ENCODE measurements at places on chromosomes 4 and X. TPM values are rescaled to one million over a fixed set of nuclear protein-coding genes. Genes with fewer than 3 reads are reported as not detected.

The PLK4 gene
- total RNA-seq, result 81.7 TPM

DNA sequence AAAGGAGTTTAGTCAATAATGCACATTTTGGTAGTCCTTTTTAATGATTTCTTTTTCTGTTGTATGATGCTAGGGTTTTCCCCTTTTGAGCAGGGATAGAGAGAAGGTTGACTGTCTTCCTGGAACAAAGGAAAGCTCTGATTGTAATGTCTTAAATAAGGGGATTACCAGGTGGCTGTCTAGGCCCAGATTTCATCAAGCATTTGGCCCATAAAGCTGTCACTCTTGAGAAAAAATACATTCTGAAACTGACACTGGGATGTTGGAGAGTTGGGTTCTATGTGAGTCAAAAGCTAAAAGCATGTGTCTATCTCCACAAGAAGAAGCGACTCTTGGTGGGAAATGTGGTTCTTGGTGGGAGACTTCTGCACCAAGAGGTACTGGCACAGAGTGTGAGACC lies 26.4 kb downstream of the KIAA1210 start:
- no peak for DNase-seq

- no peak for DNase-seq
These were observed 762.0 kb downstream of the GRID2 start for GRCh38 chr4:93065790-93066189.

DNA sequence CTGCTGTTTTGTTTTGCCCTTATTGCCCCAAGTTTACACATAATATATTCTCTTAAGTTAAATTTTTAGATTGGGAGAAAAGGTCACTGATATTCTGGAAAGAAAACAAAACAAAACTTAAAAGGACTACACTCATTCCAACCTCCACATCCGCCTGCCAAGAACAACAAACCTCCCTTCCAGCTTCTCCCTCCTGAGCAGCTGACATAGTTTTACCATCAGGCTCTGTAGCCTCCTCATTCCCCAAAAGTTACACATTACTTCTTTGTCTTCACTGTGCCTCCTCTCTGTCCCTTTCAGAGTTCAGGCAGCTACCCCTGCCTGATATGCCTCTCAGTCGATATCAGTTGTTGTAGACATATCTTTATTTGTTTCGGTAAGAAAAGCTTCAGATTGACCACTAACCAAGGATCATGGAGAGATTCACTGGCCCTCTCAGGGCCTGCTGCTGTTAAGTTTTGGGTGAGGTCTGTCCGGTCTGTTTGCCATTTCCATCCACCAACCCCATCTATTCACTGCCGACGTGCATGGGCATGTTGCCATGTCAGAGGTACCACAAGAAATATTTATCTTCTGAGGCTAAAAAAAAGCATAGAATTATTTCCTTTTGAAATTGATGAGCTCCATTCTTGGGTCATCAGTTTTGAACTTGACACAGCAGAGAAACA lies 164.1 kb downstream of the GASK1B start:
- DNase-seq, result no peak

DNA sequence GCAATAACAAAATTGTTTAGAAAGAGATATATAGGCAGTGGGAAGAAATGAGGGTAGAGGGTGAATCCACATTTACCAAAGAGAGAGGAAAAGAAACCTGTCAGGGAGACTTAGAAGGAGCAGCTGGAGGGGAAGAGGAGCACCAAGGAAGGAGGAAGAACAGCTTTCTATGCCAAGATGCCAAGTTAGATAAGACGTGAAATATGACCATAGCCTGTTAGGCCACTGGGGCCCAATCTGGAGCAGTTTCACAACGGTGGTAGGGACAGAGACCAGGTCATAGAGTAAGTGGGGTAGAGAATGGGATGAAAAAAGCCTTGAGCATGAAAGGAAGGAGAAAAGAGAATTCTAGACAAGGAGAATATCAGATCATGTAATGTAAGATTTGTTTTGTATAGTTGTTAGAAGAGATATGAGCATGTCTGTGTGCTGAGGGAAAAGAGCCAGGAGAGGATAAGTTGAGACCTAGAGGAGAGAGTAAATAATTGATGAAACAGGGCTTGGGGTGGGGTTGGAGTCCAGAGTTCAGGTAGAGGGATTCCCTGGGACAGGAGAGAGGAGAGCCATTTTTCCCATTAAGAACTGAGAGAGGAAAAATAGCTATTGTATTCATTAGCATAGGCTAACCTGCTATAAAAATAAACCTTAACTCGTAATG lies 4.4 kb upstream of the SOWAHB start:
- DNase-seq, result no peak

- no peak for DNase-seq
These were observed 83.1 kb downstream of the FAM53A start for GRCh38 chr4:1600811-1601532.

The CLDN2 gene
- 0.11 TPM for total RNA-seq

The GPR50 gene
- total RNA-seq, result not detected

DNA sequence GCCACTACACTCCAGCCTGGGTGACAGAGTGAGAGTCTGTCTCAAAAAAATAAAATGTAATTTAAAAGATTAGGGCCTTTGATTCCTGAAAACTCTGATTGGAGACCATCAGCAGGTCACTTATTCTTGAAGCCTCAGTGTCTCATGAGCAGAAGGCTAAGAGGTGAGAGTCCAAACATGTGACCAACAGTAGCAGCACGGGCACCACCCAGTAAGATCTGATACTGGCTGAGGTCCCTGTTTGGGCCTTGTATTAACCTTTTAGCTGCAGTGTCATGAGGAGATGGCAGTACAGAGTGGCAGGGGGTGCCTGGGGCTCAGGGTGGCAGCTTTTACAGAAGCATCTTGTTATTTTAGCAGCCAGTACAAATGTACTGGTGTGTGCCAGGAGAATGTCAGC lies 89.3 kb downstream of the FHDC1 start:
- DNase-seq, result no peak

DNA sequence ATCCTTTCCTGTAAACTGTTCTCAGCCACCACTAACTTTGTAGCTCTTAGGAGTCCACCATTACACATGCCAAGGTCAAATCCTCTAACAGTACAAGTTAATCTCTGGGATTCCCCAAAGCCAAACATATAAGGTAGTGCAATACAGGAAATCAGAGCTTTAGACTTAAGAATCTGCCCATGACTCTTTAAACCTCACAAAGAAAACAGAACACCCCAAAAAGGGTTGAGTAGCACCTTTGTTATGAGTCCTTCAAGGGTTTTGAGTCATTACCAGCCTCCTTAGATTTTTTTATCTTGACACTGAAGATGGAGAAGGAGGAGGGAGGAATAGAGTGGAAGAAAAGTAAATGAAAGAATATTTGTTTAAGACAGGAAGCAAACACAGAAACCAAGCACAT lies 243.9 kb upstream of the SPANXN1 start:
- no peak for DNase-seq

The GPR143 gene
- not detected for total RNA-seq

The CWH43 gene
- not detected for total RNA-seq

The NSG1 gene
- not detected for total RNA-seq

- DNase-seq, result no peak
These were observed 49.6 kb downstream of the ABLIM2 start for GRCh38 chr4:8108991-8109390.

GRCh38 chrX:24479924-24480323 lies 14.8 kb downstream of the PDK3 start:
- peak; percentile 1 for DNase-seq

DNA sequence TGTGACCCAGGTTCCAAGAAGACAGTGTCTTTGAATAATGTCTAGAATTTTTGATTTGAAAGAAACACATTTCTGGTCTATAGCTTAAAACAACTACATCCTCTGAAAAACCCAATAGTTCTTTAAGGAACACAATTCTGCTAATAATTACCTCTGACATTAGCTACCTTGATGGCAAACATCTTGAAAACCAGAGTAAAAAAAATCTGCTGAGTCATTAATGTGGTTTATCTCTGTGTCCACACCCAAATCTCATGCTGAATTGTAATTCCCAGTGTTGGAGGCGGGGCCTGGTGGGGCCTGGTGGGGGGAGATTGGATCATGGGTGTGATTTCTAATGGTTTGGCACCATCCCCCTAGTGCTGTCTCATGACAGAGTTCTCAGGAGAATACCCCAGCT lies 1233.8 kb downstream of the NLGN4X start:
- no peak for DNase-seq

GRCh38 chr4:106454021-106454420 lies 85.4 kb upstream of the GIMD1 start:
- no peak for DNase-seq

DNA sequence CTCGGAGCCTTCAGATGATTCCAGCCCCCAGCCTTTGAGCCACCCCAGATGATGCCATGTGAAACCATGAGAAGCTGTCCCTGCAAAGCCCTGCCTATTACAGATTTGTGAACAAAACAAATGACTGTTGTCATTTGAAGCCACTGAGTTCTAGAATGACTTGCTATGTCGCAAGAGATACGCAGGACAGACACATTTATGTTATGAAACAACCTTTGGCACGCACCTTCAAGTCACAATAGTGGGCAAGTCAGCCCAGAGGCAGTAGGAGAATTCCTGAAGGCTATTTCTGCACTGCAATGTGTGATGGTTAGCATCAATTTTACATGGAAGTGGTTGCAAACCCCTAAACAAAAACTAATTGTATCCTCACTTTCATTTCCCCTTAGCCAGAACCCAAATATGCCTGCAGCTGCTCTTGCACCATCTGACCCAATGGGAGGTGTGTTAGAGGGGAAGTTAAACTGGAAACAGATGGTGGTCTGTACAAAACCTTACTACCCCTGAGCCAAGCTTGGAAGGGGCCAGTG lies 174.4 kb upstream of the ATP6AP2 start:
- no peak for DNase-seq

- DNase-seq, result no peak
These were observed 32.4 kb downstream of the SPANXN4 start for GRCh38 chrX:143058120-143058519.

- DNase-seq, result no peak
These were observed 30.8 kb upstream of the MXD4 start for GRCh38 chr4:2292646-2293108.

The SHROOM4 gene
- 6.6 TPM for total RNA-seq

DNA sequence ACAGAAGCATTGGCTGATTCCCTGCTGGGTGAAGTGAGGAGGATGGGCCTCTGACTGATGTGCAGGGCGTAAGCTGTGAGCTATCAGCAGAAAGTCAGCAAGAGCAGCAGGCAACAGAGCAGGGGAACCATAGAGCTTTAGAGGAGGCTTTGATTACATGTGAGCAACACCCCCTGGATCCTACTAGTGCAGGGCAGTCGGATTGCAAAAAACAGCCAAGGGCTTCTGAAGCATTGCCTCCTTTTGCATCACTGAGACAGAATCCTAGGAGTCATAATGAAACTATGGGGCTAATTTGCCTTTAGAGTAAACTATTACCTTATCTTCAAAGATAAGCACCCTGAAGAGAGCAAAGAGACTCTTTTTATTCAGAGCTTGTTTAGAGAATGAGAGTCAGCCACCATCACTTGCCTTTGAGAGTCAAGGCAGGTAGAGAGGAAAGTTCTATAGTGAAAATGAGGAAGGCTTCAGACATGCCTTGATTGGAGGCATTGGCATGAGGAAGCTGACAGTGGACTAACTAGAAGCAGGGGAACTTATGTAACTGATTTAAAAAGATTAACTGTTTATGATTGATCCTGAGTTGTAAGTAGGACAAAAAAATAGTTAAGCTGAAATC lies 420.3 kb downstream of the PDHA2 start:
- no peak for DNase-seq

The MID1 gene
- total RNA-seq, result 9.4 TPM

DNA sequence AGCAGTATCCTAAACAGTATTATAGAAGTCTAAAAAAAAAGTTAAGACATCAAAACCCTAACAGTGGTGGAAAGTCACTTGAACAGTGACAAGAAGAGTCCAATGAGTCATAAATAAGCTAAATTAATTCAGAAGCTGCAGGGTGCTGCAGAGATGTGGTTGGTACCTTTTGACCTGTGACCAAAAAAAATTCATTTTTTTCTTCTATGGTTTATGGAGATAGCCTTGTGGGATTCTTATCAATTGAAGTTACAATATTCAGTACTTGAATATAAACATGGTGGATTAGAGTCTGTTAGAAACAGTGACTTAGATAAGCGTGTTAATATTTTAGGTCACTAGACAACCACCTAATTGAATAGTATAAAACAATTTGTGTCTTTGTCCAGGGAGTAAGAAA lies 35.4 kb downstream of the CCSER1 start:
- no peak for DNase-seq

GRCh38 chr4:153789741-153790499 lies 1.0 kb upstream of the SFRP2 start:
- DNase-seq, result no peak

DNA sequence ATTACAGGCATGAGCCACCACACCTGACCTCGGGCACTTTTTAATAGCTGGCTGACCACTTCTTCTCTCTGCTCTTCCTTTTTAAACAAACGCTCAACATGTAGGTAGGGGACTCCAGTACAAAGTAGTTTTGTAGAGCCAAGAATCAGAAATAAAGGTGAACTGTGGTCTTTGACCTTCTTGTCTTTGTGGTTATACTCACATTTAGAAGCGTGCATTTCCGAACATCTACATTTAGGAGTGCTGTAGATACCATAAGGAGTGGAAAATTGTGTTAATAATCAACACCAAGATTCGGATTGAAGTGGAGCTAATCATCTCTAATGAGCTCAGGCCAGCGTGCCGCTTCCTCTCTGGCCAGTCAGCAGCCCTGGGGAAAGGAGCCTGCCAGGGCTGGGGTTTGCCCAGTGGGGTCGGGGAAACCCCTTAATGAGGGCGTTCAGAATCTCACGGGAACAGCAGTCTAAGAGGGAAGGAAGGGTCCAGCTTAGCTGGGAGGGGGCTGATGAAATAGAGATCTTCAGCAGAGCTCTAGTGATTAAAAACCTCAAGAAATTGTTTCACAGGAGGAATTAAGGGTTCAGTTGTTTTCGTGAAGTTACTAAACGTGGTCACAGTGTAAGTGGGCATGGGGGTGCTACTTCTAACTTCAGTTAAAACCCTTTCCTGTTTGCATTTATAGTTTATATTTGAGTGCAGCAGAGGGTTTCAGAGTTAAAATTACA lies 81.2 kb downstream of the GAB1 start:
- DNase-seq, result no peak

- no peak for DNase-seq
These were observed 28.8 kb downstream of the ASIC5 start for GRCh38 chr4:155837203-155837796.

- no peak for DNase-seq
These were observed 41.1 kb downstream of the DDIT4L start for GRCh38 chr4:100149190-100149589.

DNA sequence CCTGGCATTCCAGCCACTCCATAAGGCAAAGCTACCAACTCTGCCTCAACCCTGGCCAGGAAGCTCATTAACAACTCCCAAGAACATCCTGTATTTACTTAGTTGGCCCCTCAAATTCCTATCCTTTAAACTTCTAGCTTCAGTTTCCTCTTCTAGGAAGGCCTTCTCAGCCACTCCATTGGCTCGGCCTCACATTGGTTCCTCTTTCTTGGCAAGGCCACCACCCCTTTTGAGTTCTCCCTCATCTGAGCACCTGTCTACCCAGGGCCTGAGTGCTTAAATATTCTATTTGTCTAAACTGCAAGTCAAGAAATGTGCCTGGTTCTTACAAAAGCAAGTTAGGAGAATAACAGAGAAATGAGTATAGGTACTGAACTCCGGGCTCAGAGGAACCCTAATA lies 10.0 kb downstream of the SMC1A start:
- no peak for DNase-seq

GRCh38 chr4:130747842-130748241 lies 1651.9 kb downstream of the C4orf33 start:
- no peak for DNase-seq

GRCh38 chr4:131526686-131527085 lies 1622.4 kb upstream of the PCDH10 start:
- no peak for DNase-seq

The MAGEA10 gene
- total RNA-seq, result not detected

GRCh38 chr4:82422616-82423015 lies 7.6 kb downstream of the HNRNPDL start:
- no peak for DNase-seq
